Stimulated activated CD4-positive, alpha-beta T cell treated with anti-CD3 and anti-CD28 coated beads, Interleukin-4, amount 100 ng/mL, for 4 hours (primary cell): ENCODE measurements at places on chromosomes 11 and 22.

GRCh38 chr11:3195251-3196160 is 23.1 kb downstream of the MRGPRG start:
- no peak for DNase-seq

- DNase-seq: no peak
Observed at GRCh38 chr22:19760058-19760950, at the start of gene TBX1. Gene TBX1, plus strand, starts transcription at chr22:19760778. Its CDS starts 66 bp downstream, at chr22:19760844.

DNA sequence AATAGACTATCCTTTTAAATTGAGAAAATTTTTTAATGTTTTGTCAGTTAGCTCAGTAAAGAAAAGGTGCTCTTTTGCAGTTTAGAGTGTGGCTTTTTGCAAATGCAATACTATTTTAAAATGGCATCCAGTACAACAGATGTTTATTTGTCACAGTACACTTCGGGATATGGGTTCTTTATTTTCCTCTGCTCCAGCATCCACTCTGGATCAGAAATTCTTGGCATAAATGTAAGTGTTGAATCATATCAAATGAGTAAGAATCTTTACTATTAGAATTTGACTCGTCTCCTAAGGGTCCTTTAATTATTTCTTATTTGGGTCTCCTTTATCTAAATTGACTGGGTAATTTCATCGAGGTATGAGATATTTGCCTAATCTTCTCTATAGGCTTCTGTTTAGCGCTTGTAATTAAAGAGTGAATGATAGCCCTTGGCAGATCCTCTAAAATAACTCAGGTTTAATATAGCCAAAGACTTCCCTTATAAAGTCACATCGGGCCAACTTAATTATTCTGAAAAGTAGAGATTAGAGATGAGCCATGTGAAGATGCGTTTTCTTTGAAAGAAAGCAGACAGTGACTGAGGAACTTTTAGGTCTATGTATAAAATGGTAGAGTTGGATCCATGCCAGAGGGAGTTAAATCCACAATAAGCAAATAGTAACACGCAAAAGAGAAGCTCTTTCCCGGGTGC is 132.7 kb downstream of the CASP12 start:
- DNase-seq: no peak

DNA sequence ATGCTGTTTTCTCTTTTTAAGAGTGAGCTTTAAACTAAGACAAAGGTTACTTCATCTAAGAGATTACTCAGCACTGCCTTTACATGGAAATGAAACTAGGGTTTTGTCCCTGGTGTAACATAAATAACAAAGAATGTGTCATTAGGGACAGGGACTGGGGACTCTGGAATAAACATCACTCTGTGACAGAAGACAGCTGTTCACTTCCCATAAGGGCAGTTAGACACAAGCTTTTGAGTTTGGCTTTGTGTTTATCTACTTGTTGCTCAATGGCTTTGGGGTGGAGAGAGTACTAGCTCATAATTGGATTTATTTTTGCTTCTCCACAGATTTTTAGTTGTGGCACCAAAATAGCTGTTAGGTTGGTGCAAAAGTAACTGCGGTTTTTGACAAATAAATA is 154.5 kb downstream of the OR4C45 start:
- DNase-seq: no peak

DNA sequence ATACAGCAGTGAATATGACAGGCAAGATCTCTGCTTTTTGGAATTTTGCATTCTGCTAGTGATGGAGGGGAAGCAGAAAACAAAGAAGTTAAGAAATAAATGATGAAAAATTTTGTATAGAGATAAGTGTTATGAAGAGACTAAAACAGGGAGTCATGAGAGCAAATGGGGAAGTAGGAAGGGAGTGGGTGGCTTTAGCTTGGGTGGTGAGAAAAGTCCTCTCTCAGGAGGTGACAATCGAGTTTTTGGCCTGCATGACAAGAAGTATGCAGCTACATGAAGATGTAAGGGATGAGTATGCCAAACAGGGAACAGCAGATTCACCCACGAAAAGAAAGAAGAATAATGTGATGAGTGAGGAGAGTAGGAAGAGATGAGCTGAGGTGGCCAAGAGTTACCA is 80.7 kb upstream of the MPPED2 start:
- no peak for DNase-seq

DNA sequence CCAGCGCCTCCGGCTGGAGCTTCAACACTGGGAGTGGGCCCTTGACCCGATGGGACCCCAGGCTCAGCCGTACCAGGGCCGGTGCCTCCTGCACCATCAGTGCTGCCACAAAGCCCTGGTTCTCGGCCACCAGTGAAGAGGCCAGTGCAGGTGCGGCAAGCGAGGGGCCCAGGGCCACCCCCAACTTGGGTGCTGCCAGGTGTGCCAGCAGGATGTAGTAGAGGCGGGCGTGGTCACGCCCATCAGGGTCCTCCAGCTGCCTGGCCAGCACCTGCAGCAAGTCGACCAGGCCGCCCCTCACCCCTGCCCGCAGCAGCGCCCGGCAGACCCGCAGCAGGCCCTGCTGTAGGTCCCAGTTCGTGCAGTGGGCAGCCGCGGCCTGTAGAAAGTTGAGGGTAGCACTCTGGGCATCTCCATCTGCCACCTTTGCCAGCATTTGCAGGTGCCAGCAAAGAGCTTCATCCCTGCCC is 2.3 kb downstream of the AP5B1 start:
- DNase-seq: no peak

DNA sequence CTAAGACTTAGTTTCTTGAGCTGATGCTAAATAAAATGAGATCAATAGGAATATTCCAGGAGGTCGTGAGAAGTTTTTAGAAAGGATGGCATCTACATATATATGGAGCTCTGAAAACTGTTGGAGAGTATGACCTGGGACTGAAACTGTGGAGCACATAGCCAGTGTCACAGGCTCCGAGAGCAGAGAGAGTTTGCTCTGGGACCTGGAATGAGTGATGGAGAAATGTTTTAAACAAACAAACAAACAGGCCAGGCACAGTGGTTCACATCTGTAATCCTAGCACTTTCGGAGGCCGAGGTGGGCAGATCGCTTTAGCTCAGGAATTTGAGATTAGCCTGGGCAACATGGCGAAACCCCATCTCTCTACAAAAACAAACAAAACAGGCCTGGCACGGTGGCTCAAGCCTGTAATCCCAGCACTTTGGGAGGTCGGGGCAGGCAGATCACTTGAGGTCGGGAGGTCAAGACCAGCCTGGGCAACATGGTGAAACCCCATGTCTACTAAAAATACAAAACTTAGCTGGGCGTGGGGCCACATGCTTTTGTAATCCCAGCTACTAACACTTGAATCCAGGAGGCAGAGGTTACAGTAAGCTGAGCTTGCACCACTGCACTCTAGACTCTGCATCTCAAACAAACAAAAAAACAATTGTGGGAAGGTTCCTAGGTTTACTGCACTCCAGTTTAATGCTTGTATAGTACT is 67.1 kb downstream of the SLC35F2 start:
- no peak for DNase-seq

GRCh38 chr11:10503777-10504480 is 37.1 kb downstream of the RNF141 start:
- DNase-seq: no peak

GRCh38 chr11:9765320-9766101 is 101.6 kb downstream of the SWAP70 start:
- no peak for DNase-seq

GRCh38 chr22:40401532-40401931 is 31.1 kb downstream of the SGSM3 start:
- no peak for DNase-seq

DNA sequence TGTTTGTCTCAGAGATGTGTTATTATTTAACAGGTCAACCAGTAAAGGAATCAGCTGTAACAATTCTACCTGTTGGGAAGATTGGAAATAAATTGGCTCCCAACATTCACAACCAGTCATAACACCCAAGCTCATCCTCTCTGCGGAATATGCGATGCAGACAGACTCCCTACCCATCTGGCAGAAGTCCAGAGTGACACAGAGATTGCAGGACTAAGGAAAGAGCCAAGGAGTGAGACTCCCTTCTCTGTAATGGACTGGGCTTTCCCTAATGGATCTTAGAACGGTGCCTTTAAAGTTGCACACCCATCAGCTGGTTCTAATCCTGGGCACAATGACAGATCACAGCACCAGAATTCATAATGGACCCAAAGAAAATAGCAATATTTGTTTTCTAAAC is 27.8 kb upstream of the UBASH3B start:
- DNase-seq: no peak

DNA sequence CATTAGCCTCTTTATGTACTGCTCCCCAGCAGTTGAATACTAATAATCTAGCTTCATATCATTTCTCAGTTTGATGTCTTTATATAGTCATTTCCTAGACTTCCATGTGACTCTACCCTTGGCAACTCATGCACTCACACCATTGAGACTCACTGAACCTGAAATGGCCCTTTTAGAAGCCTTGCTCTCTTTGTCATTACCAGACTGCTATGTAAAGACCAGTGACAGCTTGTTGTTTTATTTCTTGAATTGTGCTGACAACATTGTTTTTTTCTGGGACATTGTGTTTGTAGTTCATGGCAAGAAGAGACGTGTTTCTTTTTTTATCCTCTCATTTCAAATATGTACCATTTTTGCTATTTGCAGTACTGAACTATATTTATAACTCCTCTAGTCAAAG is 256.5 kb downstream of the CNTN5 start:
- DNase-seq: no peak

DNA sequence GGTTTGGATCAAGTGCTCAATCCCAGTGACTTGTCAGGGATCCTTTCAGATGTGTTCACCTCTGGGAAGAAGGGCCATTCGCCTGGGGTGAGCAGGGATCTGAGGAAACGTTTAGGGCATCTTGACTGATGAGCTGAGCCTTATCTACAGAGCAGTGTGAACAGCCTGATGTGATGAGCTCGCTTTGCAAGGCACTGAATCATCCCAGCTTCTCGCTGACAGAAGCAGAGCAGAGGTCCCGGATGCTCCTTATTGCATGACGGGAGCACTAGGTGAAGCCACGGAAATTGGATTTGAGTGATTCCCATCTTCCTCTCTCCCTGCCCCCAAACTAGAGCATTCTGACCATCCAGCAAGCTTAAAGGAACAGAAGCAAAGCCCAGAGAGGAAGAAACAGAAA is 46.5 kb downstream of the SEZ6L start:
- no peak for DNase-seq

DNA sequence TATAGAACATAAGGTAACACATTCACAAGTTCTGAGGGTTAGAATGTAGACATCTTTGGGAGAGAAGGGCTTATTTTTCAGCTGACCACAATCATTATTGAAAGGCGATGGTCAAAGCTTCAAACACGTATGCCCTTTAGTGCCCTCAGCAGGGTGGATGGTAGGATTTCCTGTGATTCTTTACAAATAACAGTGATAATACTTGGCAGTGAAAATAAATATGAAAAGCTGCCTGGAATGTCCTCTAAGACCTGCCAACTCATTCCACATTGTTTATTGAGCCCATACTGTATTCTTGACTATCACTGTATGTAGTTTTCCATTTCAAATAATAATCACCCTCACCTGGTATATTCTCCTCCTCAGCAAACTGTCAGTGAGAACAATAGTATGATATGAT is 13.7 kb upstream of the MPEG1 start:
- DNase-seq: no peak

DNA sequence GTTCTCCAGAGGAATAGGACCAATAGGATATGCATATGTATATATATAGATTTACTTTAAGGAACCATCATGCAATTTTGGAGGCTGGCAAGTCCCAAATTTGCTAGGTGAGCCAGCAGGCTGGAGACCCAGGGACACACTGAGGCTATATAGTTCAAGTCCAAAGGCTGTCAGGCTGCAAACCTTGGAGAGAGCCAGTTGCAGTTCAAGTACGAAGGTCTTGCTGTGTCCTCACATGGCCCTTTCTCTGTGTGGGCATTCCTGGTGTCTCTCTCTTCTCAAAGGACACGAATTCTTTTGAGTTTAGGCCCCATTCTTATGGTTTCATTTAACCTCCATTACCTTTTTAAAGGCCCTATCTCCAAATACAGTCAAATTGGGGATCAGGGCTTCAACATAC is 134.4 kb upstream of the SORL1-AS1 start:
- DNase-seq: no peak
